Activated naive CD4-positive, alpha-beta T cell treated with anti-CD3 and anti-CD28 coated beads, Interleukin-2, amount 50 U/mL, for 72 hours (primary cell): ENCODE measurements at places on chromosomes 7 and 10.

GRCh38 chr10:58143944-58144343 is 123.8 kb downstream of the IPMK start:
- no peak for DNase-seq

- no peak for DNase-seq
These were observed 12.6 kb upstream of the PRDX3 start for GRCh38 chr10:119190954-119191785.

DNA sequence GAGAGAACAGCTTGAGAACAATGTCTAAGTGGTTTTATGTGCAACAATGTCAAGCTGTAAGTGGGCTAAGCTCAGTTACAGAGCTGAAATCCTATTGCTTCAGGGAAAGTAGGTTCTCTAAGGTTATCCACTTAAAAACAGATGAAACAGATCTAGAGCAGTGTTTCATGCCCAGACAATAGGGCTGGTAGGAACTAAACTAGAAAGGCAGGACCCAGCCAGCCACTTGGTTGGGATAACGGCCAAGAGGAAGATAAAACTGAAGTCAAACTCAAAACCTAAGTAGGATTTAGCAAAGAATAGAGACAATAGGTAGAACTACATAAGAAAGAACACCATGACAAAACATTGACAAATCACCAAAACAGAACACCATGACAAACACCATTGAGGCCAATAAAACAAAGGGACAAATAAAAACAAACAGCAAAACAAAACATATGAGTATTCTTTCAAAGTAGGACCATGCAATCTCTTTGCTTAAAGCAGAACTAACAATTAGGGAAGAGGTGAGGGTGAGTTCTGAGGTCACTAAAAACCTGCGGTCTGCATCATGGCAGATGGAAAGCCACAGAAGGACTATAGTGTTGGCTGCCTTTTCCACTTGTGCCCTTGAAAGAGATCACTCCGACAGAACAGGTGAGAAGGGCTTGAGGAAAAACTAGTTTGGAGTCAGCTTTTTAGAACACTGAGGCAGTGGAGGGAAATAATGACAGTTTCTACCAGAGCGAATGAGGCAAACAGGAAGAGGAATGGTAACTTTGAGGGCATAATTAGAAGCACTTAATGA is 81.0 kb downstream of the HGF start:
- no peak for DNase-seq

- no peak for DNase-seq
These were observed 122.4 kb upstream of the PCBD1 start for GRCh38 chr10:71010730-71011129.

GRCh38 chr10:22111260-22111659 is 106.6 kb downstream of the EBLN1 start:
- no peak for DNase-seq

- DNase-seq: no peak
These were observed 210.0 kb downstream of the MAD1L1 start for GRCh38 chr7:2022737-2023250.

DNA sequence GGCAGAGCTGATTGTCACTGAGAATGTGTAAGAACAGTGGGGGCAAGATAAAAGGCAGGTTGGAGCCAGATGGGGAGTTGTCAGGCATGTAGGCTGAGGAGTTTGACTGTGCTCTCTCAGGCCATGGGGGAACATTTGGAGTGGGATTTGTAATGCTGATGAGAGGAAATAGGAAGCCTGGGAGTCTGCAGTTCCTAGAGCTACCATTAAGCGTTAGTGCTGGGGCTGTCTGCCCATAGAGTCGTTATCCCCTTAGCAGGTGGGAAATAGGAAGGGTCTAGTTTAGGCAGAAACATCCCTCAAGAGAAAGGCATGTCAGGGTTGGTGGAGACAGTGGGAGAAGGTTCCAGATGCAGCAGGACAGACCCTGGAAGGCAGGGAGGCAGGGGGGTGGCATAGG is 75.5 kb downstream of the RPS24 start:
- DNase-seq: no peak

- DNase-seq: no peak
These were observed 9.6 kb upstream of the CCM2 start for GRCh38 chr7:44990109-44991023.

- DNase-seq: no peak
These were observed 12.5 kb downstream of the NOBOX start for GRCh38 chr7:144391014-144391413.

- DNase-seq: no peak
These were observed 243.1 kb upstream of the KIAA1217 start for GRCh38 chr10:23965880-23966279.

GRCh38 chr10:7380704-7381241 is 30.1 kb downstream of the SFMBT2 start:
- no peak for DNase-seq

- DNase-seq: no peak
These were observed 745 bp downstream of the YWHAG start for GRCh38 chr7:76358011-76358480.

DNA sequence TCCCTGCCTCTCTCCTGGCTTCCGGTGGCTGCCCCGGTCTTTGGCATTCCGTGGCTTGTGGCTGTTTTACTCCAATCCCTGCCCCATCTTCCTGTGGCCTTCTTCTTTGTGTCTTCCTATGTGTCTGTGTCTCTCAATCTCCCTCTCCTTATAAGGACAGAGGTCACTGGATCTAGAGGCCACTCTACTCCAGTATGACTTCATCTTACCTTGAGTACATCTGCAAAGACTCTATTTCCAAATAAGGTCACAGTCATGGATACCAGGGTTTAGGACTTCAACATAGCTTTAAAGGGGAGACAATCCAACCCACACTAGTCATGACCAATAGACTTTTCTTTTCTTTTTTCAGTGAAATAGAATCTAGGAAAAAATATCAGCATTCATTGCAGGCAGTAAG is 153.3 kb upstream of the INSYN2A start:
- no peak for DNase-seq

- no peak for DNase-seq
These were observed 3.5 kb downstream of the AQP1 start for GRCh38 chr7:30915005-30915601.

DNA sequence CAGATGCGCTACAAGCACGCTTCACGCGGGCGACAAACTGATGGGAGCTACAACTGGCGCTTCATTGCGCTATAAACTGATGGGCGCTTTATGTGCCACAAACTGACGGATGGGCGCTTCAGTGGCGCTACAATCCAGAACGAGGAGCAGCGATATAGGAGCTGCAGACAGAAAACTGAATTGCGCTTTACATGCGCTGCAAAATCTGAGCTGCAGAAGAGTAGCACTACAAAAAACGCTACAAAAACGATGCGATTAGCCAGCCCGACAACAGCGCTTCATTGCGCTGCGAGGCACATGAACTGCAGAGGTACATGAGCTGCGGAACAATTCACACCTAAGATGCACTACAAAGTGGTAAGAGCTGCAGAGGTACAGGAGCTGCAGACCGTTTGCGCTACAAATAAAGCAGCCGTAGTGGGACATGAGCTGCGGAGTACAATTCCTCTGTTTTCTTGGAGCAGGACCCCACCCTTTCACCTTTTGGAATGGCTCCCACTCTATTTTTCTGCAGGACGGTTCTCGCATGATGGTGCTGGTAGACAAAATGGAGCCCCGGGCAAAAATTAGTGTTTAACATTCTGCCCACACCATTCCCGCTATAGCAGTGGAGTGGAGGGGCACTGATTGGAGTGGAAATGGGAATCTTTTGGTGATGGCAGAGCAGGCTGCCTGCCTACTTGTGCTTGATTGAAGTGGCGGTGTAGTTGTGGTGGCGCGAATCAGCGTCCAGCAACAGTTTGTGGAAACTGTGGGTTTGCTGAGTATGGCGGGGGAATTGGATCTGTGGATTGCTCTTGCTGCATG is 1.2 kb upstream of the SGCE start:
- peak; percentile 53 for DNase-seq

GRCh38 chr7:93823621-93824020 is 66.9 kb downstream of the TFPI2 start:
- no peak for DNase-seq

DNA sequence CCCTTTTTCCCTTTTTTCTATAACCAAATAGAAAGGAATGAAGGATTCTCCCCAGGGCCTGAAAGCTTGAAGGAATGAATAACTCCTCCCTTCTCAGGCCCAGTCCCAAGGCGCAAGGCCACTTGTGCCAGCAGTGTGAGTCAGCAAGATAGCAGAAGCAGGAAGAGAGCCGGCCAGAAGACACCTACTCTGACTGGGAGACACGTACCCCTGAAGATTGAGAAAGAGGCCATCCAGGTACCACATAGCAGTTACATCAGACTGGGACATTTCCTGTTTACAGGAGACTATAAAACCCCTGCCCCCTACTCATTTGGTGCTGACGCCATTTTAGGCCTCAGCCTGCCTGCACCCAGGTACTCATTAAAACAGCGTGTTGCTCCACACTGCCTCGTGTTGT is 65.5 kb downstream of the LRRC17 start:
- no peak for DNase-seq

GRCh38 chr10:125118011-125118611 is 42.3 kb downstream of the CTBP2 start:
- DNase-seq: no peak

- no peak for DNase-seq
These were observed 133.4 kb downstream of the CUL2 start for GRCh38 chr10:34956756-34957155.

DNA sequence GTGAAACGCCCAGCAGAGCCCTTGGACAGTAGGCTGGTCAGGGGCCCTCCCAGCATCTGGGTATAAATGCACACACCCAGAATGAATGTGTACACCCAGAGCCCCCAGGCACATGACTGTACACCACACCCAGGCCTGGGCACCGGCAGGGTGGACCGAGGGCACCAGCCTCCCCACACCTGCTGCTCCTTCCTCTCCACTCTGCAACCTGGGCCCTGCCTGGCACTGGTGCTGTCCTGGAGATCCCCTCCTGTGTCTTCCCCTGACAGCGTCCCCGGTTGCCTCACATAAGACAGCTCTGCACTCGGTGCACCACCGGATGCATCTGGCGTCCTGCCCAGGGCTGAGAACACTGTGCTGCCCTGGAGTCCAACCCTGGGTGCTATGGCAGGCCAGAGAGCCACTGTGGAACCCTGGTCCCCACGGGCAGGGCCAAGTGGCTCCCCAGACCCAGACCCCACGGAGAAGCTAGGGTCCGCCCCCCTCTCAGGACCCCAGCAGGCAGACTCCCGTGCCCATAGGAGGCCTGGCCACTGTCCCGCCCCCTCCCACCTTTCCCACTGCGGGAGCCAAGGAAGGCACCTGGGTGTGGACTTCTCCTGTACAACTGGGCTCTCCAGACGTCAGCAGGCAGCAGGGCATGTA is 6.6 kb downstream of the RASGEF1A start:
- DNase-seq: peak; percentile 52

GRCh38 chr7:124655990-124656389 is 109.6 kb downstream of the GPR37 start:
- no peak for DNase-seq

- no peak for DNase-seq
These were observed 209.7 kb downstream of the TEX36 start for GRCh38 chr10:125473143-125473793.

GRCh38 chr7:73831834-73832651 is 1.2 kb downstream of the CLDN4 start:
- no peak for DNase-seq

GRCh38 chr7:137417464-137417863 is 73.9 kb upstream of the PTN start:
- no peak for DNase-seq

DNA sequence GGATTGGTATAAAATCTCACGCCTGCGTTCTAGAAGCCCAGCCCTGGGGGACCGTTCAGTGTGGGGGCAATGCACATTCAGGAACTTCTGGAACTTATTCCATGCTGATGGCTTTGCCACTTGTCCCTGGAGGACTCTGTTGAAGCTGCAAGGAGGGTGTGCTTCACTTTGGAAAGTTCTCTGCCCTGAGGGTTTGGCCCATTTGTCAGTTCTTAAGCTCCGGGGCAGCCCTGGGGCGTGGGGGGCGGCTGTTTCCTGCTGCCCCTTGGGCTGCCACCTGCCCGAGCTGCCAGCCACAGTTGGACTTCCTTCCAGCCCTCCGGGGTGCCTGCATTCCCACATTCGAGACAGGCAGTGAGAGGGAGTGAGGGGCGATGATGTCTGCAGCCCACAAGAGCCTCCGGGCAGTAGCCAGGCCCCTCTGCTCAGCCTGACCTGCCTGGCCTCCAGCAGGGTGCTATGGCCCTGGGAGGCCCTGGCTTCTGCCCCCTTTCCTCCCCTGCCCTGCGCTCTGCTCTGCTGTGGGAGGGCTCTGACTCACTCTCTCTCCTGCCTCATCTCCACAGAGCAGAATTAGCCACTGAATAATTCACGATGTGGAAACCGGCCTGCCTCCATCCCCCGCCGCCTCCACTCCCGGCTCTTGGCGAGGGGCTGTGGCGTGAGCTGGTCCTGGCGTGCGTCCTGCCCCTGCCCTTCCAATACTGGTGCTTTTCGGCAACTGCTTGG is 1.9 kb downstream of the TTYH3 start:
- DNase-seq: peak; percentile 35

DNA sequence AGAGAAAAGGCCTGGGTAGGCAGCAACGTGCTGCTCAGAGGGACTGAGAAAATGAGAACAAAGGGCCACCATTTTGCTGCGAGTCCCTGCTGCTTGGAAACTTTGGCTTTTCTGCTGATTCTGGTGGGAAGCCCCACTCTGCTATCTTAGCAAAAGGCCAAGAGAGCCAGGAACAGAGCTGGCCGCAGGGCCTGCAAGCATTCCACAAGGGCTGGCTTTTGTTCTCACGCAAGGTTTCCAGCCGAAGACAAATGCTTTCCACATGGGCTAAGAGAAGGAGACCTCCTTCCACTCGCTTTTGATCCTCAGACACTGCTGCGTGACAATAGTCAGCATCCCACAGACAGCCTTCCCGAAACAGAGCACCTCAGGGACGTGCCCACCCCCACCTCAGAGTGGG is 163.1 kb downstream of the ARHGAP12 start:
- DNase-seq: no peak

GRCh38 chr10:109919220-109919619 is 4.1 kb downstream of the XPNPEP1 start:
- DNase-seq: no peak

GRCh38 chr7:2405601-2406345 is 2.4 kb downstream of the CHST12 start:
- peak; percentile 58 for DNase-seq

DNA sequence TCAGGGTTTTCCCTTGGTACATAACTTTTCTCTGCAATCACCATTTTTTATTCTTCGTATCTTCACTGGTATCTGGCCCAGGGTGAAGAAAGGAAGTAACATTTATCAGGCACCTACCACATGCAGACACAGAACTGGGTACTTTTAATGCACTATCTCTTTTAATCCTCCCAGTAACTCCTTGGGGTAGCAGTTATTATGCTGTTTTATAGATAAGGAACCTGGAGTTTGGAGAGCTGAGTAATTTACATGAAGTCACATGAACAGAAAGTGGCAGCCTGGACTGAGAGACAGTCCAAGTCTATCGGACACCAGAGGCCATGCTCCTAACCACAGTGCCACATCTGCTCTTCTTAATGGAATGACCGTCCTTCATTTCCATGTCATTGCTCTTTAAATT is 117.1 kb upstream of the PODXL start:
- DNase-seq: no peak
